ENCODE measurements at places on chromosomes 5 and 9.

DNA sequence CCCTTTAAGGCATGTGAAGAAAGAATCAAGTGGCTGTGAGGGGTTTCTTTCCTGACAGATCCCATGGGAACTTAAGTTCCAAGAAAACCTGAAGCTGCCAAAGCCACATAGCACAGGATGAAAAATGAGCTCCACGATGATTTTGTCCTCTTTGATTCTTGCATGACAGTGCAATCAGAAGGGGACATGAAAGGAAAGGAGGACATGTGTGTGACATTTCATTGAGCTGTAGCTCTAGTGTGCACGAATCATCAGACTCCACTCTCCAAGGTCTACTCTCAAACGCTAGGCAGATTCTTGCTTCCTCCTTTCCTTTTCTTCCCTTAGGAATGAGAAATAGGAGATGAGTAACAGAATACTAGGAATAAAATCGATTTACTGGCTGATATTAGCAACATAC, 142.0 kb downstream of the ZNF608 start:
- DNase-seq: no peak

GRCh38 chr9:117718085-117718484, 13.9 kb downstream of the TLR4 start:
- DNase-seq: no peak

- DNase-seq: no peak
Observed at GRCh38 chr5:96388176-96388575, 44.9 kb downstream of the PCSK1 start.

DNA sequence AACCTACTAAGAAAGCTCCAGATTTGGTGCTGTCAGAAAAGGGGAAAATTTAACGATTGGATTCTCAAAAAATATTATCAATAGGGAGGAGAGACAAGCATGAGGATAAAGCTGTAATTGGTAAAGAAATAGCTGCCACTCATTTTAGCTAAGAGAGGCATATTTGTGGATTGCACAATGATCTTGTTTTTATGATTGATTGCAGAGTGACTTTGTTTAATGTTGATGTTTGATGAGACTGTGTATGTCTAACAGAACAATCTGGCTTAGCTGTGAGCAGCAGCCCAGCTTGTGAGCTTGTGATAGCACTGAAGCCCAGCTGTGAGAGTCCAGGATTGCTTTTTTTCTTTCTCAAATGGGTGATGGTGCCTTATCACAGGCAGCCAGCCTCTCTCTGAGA, 56.4 kb downstream of the ZNF883 start:
- DNase-seq: no peak

DNA sequence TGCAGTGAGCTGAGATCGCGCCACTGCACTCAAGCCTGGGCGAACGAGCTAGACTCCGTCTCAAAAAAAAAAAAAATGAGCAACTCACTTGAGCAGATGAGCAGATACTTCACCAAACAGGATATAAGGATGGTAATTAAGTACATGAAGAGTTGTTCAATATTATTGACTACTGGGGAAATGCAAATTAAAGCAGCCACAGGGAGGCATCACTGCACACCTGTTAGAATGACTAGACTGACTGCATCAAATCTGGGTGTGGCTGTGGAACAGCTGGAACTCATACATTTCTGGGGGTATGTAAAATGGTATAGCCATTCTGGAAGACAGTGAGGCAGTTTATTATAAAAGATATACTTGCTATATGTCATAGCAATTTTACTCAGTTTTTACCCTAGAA, 93.0 kb downstream of the WNK2 start:
- no peak for DNase-seq

GRCh38 chr5:132468656-132469379, 21.8 kb downstream of the IRF1 start:
- DNase-seq: no peak

GRCh38 chr5:88661806-88662207, 221.2 kb downstream of the MEF2C start:
- no peak for DNase-seq

DNA sequence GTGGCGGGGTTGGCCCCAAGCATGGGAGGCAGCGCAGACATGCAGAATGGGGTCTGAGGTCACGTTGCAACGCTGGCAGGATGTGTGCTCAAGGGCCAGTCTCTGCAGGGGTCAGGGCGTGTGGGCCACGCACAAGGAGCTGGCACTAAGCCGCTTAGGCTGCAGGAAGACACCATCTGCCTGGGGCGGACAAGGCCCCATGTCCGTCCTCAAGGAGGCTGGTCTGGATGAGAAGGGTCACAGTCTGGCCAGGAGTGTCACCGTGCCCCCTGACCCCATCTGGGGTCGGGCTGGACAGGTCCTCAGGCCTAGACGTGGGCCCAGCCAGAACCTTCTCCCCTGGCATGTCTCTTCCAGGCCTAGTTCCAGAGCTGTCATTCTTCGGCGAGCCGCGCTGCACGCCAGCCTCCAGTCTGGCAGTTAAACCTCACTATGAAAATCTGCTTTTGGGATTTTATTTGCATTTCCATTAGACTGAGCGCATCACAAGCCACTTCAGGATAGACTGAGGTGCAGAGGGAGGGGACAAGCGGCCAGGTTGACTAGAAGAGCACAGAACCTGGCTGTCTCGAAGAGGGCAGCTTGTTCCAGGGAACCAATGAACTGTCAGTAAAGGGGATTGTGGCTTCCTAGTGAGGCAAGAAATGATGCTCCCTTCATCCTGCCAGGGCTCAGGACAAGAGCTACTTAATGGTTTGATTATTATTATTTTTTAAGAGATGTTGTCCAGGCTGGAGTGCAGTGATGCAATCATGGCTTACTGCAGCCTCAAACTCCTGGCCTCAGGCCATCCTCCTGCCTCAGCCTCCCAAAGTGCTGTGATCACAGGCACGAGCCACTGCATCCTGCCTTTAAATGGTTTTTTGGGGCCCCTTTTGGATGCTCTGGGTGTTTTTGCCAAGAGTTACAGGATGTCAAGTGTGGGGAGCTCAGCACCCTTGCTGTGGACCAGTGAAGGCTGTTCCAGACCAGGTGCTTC, 4.3 kb downstream of the BRD3OS start:
- no peak for DNase-seq

DNA sequence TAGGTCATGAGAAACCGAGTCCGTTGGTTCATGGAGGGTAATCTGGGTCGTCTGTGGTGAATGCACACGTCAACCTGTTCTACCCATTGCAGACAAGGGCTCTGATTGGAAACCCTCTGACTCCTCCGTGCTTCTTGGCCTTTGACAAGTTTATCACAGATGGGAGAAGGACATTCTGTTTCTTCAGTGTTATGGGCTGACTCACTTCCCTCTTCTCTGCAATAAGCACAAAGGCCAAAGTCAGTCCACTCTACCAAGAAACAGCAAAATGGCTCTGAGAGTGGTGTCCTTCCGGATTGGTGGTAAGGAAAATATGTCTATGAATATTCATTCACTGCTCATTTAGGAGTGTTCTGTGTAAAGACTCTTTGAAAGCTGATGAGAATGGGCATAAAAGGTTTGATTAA, 89.3 kb downstream of the FEM1C start:
- no peak for DNase-seq

DNA sequence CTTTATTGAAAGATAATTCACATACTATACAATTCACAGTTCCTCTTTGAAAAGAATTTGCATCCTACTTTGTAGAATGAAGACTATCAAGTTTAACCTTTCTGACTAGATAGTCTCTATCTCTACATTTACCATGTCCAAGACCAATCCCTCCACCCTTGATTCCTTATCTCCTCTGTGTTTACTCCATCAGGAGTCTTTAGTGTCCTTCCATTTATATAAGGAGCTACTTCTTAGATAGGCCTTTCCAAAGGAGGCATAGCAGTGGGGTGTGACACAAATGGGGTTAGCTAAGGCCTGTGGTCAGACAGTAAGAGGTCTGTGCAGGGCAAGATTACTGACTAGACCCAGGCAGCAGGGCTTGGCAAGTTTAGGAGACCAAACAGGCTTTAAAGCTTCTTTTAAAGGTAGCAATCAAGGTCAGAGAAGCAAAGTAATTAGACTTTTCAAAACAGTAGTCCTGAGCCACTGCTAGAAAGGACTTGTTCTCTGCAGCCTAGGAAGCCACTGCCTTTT, 11.1 kb upstream of the DMXL1 start:
- DNase-seq: no peak

- DNase-seq: no peak
Observed at GRCh38 chr9:20524776-20525175, 97.5 kb downstream of the MLLT3 start.

GRCh38 chr9:114366334-114367128, 21.3 kb downstream of the AKNA start:
- no peak for DNase-seq

- DNase-seq: no peak
Observed at GRCh38 chr5:27220752-27221151, 182.4 kb upstream of the CDH9 start.

DNA sequence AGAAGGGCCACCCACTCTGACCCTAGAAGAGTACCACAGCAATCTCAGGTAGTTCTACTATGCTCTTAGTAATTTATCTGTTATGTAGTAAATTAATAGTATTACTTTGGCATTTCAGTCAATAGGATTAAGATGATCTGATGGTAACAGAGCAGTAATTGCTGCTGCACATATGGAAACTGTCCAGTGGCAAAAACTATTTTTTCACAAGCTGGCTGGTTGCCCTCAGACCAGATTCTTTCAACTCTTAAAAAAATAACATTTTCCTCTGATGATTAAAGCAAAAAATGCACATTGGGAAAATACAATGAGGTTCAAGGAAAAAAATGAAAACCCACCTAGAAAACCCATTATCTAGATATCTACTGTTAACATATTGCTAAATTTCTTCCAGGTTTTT, 19.7 kb downstream of the GLRA1 start:
- DNase-seq: no peak

- no peak for DNase-seq
Observed at GRCh38 chr5:15285901-15286583, 213.9 kb upstream of the FBXL7 start.
